ENCODE measurements at places on chromosomes 7 and 10. TPM values are rescaled to one million over a fixed set of nuclear protein-coding genes. Genes with fewer than 3 reads are reported as not detected.

- DNase-seq: peak; percentile 100
Observed at GRCh38 chr7:81684514-81685269, 85.2 kb downstream of the HGF start.

The PTN gene
- total RNA-seq: 61.7 TPM

- peak; percentile 92 for DNase-seq
Observed at GRCh38 chr10:132319853-132320653, 11.9 kb upstream of the LRRC27 start.

DNA sequence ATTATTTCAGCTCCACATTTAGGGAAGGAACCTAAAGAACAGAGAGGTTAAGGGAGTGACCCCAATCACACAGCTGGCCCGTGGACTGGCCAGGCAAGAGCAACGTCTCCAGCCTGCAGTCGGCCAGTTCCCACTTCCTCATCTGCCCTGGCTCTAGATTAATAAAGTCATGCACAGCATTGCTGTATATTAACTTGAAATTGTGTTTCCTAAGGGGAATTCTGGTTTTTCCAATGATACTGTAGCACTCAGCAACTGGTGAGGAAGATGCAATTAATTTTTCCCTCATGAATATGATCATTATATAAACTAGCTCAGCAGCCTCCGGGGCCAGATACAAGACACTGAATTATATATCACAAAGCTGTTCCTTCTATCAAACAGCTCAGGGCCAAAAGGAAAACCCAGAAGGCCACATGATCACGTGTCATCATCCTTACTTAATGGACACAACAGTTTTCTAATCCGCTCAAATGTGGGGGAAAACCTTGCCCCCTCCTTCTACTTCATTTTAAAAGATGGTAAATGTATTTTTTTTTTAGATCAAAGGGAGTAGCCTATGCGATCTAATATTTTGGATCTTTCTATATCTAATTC lies 295.3 kb upstream of the PRKCQ start:
- no peak for DNase-seq

DNA sequence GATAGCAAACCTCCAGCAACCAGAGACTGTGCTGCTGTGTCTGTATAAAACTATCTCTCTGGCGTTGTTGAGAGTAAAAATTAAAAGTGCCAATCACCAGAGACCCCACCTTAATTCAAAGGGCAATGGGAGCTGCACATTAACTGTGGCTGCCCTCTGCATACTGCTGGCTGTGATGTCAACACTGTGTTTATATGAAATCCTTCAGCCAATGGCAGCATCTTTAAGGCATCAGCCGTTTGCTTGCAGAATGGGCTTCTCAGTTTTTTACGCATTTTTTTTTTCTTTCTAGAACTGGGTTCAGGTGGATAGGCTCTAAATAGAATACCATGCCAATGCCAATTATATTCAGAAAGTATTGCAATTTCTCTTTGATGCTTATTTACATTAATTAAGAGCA lies 47.7 kb downstream of the CHN2 start:
- no peak for DNase-seq

GRCh38 chr7:96531331-96531730 lies 178.3 kb downstream of the SEM1 start:
- DNase-seq: no peak

DNA sequence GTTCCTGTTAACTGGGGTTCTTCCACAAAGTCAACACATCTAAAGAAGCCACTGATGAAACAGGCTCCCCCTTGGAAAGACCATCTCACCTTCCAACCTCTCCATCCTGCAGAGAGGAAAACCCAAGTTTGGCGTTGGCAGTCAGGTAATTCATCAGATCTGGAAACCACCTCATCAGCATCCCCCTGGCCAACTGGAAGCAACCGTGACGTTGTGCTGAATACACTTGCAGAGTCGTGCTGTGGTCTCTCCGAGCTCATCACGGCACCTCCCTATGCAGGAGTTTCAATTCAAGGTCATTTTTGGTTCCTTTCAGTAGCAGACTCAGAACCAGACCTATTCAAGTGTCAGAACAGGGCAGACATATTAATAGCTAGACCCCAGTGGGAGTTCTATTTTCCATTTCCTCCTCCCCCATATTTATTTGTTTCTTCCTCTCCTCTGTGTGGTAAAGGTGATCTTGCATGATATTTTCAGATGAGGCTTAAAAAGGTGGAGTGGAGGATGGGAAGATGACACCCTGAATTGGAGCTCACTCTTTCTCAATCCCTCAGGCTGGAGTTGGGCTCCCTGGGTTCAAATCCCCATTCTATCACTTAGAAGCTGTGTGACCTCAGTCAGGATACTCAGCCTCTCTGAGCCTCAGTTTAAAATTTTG lies 149.1 kb upstream of the ADO start:
- no peak for DNase-seq

Data from IMR-90 (cell line).